ENCODE measurements at places on chromosomes 1 and 21. TPM values are rescaled to one million over a fixed set of nuclear protein-coding genes. Genes with fewer than 3 reads are reported as not detected.

Gene HEYL
- 0.07 TPM for total RNA-seq

Gene F13B
- not detected for total RNA-seq

Gene KCNN3
- 0.11 TPM for total RNA-seq

Gene NLRP3
- total RNA-seq, result 3.2 TPM

Gene SEC16B
- total RNA-seq, result not detected

Gene C4BPA
- total RNA-seq, result not detected

Gene VANGL2
- 0.40 TPM for total RNA-seq

Gene OR2L2
- 0.07 TPM for total RNA-seq

Gene IFI44L
- total RNA-seq, result 22.4 TPM

Gene S100A7A
- not detected for total RNA-seq

Gene LYPD8
- total RNA-seq, result not detected

Gene CLCA4
- not detected for total RNA-seq

Gene LRRN2
- not detected for total RNA-seq

Gene GPATCH4
- total RNA-seq, result 50.7 TPM

Gene PEX11B
- 25.8 TPM for total RNA-seq

Gene OR2T11
- total RNA-seq, result not detected

Data from activated CD8-positive, alpha-beta T cell treated with anti-CD3 and anti-CD28 coated beads for 36 hours (primary cell).